H1 (cell line): ENCODE measurements at places on chromosomes 6 and 20.

DNA sequence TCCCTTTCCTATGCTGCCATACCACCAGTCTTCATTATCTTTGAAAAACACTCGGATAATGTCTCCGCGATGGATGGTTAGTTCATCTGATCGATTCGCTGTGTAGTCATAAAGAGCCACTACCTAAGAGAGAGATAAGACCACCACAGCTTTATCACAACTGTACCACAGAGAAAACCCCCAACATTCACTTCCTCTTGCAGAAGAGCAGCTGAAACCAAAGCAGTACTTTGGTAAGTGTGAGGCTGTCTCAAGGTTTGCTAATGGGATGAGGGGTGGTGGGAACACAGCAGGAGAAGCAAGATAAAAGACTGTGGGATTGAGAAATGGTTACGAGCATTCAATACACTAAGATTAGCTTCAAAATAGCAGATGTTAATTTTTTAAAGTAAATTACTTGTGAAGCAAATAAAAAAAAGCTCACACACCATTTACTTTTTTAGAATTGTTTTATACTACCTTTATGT lies 142.1 kb downstream of the MYB start:
- H3K4me1 ChIP-seq = no peaks in the 10 kb centered on the region
- no peaks in the 10 kb centered on the region for H3K27me3 ChIP-seq
- no peaks in the 10 kb centered on the region for H3K36me3 ChIP-seq
- H3K4me3 ChIP-seq = no peak overlapping the region

DNA sequence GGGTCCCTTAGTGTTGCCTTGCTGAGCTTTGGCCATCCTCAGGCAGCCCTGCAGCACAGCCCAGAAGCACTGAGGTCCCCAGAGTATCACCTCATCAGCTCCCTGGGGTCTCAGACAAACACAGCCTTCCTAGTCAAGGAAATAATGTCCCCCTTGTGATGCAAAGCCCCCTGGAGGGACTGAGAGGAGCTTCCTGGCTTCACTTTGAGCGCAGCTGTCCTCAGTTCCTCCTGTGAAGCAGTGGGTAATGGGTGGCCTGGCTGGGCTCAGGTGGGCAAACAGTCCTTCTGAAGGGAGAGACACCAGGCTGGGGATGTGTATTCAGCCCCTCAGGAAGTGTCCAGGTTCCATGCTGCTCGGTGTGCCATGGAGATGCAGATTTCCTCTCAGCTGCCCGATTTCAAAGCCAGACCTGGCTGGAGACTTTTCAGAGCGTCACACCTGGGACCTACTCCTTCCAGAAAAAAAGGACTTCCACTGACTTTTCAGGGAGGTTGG lies 79.2 kb upstream of the FOXA2 start:
- no peak overlapping the region for H3K4me3 ChIP-seq
- H3K27ac ChIP-seq = no peak overlapping the region
- peaks cover 14% of the 10 kb centered on the region; the same call in 1 of the 2 replicates for H3K4me1 ChIP-seq
- H3K36me3 ChIP-seq = no peaks in the 10 kb centered on the region
- DNase-seq = peak; percentile 58

- H3K4me1 ChIP-seq = no peaks in the 10 kb centered on the region
- H3K36me3 ChIP-seq = no peaks in the 10 kb centered on the region
- H3K27ac ChIP-seq = no peak overlapping the region
- no peak overlapping the region for H3K4me3 ChIP-seq
- no peak for DNase-seq
- H3K27me3 ChIP-seq = no peaks in the 10 kb centered on the region
Observed at GRCh38 chr6:112321322-112321721, 25.8 kb upstream of the RFPL4B start.

- no peaks in the 10 kb centered on the region for H3K4me1 ChIP-seq
- H3K27me3 ChIP-seq = no peaks in the 10 kb centered on the region
- no peak for DNase-seq
- no peak overlapping the region for H3K4me3 ChIP-seq
Observed at GRCh38 chr6:169520104-169520503, 181.7 kb downstream of the WDR27 start.

- H3K4me1 ChIP-seq = peaks cover 3% of the 10 kb centered on the region; the same call in 1 of the 2 replicates
- peaks cover 30% of the 10 kb centered on the region for H3K36me3 ChIP-seq
- no peak overlapping the region for H3K4me3 ChIP-seq
- no peaks in the 10 kb centered on the region for H3K27me3 ChIP-seq
- no peak for DNase-seq
Observed at GRCh38 chr20:45419188-45420091, 3.5 kb downstream of the PIGT start.
